ENCODE measurements at places on chromosomes 2 and 18. TPM values are rescaled to one million over a fixed set of nuclear protein-coding genes. Genes with fewer than 3 reads are reported as not detected.
A peak's percentile ranks its signal among the peaks of the same experiment; 100 is the strongest.

DNA sequence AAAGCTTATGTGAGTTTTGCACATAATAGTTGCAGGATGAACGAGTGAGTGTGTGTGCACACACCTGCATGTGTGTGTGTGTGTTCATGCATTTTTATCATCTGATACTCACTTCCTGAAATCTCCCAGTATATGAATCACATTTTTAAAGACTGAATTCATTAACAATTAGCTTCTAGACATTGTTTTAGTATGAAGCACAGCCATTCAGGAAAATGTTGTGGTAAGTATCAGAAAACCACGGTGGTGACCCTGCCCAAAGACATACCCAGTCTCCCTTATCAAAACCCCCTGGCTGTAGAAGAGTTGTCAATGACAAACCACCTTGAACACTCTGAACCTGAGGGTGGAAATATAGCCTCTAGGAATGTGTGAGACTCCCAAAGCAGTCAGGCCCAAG lies 220.8 kb downstream of the ALK start:
- no peaks in the 10 kb centered on the region for H3K36me3 ChIP-seq
- DNase-seq, result no peak
- no peaks in the 10 kb centered on the region for H3K27me3 ChIP-seq
- no peaks in the 10 kb centered on the region for H3K4me1 ChIP-seq
- no peak overlapping the region for H3K4me3 ChIP-seq

- H3K36me3 ChIP-seq, result no peaks in the 10 kb centered on the region
- H3K27me3 ChIP-seq, result no peaks in the 10 kb centered on the region
- no peaks in the 10 kb centered on the region for H3K4me1 ChIP-seq
- no peak overlapping the region for H3K4me3 ChIP-seq
- DNase-seq, result no peak
- no peak overlapping the region for H3K27ac ChIP-seq
These were observed 234.0 kb downstream of the EIPR1 start for GRCh38 chr2:3143602-3144001.

Gene FAM228B
- total RNA-seq, result 32.4 TPM

DNA sequence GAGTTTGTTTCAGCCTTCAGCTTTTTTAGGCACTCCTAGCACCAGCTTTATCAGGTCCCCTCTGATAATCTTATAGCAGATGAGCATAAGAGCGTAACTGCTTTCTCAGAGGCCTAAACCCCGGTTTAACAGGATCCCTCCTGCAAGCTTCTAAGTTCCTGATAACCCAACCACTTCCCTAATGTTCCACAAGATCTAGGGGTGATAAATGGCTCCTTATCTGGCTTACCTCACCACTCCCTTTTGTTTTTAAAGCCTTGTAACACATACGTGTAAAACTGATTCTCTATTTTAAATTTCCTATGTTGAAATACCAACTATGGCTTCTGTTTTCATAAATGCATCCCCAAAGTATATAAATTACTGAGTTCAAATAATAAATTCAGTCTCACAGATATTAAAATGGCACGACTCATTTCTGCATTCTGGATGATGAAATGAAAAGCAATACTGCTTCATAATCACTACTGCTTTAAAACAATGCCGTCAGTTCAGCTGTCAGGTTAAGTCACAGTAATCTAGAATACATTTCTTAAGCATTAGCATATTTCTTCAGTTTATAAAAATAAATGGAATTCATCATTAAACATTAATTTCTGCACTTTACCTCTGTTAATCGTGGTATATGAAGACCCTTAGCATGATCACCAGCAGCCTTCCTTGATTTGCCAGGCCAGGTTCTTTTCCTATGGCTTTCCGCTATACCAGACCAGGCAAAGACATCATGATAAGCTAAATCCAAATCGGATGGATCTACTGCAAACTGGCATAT lies 126.3 kb downstream of the C2orf74 start:
- no peaks in the 10 kb centered on the region for H3K27me3 ChIP-seq
- no peak for DNase-seq
- H3K36me3 ChIP-seq, result peaks cover 29% of the 10 kb centered on the region
- H3K27ac ChIP-seq, result no peak overlapping the region
- H3K4me1 ChIP-seq, result no peaks in the 10 kb centered on the region

Gene THSD7B
- total RNA-seq, result 0.17 TPM

- H3K4me1 ChIP-seq, result peaks cover under 1% of the 10 kb centered on the region
- H3K36me3 ChIP-seq, result no peaks in the 10 kb centered on the region
- no peak overlapping the region for H3K27ac ChIP-seq
- DNase-seq, result no peak
- no peaks in the 10 kb centered on the region for H3K27me3 ChIP-seq
These were observed 29.1 kb upstream of the PMAIP1 start for GRCh38 chr18:59870623-59871130.

GRCh38 chr2:19963386-19963785 lies 26.5 kb downstream of the WDR35 start:
- H3K4me1 ChIP-seq, result no peaks in the 10 kb centered on the region
- no peak overlapping the region for H3K27ac ChIP-seq
- H3K27me3 ChIP-seq, result no peaks in the 10 kb centered on the region

DNA sequence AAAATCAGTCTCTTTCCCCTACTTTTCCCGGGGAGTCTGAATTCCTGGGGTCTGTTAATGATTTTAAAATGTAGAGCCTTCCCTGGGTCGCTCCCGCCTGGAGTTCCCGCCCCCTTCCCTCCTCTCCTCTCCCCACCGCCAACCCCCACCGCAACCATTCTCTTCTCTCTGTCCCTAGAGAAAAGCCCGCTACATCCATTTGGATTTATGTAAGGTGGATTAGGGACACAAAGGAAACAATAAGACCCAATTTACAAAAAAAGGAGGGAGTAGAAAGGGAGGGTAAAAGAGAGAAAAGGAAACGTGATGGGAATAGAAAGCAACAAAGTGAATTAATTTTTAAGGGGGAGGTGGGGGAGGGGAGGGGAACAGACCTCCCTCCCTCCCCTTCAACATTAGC lies 2.2 kb downstream of the EPHA4 start:
- H3K36me3 ChIP-seq, result no peaks in the 10 kb centered on the region
- no peak overlapping the region for H3K27ac ChIP-seq
- no peak for DNase-seq

DNA sequence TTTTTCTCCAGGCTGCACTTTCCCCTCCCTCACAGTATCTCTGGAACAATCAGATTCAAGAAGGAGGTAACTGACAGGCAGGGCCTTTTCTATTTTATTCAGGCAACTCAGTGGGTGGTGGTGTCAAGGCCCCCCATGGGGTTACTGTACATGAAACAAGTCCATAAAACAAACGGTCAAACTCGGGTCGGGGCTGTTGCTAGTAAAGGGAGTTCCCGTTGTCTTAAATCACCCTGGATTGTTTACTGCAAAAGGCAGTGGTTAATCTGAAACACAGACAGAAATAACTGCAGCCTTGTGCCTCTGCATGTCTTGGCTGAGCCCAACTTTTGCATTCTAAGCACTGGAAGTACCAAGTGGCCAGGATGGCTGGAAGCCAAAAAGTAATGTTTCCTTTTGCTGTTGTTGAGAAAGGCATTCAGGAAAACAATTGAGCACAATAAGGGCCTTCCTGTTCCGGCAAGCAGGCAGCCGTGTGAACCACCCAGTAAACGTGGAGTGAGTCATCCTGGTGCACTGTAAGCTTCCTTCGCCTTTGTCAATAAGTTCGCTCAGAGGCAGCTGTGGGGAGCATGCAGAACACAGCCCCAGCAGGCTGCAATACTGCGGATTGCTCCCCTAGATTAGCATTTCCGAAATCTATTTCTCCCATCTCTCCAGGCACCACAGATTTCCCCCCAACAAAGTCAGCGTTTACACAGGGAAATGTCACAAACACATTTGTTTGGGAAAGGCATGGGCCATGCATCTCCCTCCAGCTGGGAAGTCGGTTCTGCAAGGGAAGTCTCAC lies 149.6 kb downstream of the IRS1 start:
- peak; percentile 72 for DNase-seq
- H3K27me3 ChIP-seq, result peaks cover 41% of the 10 kb centered on the region
- no peak overlapping the region for H3K4me3 ChIP-seq
- H3K36me3 ChIP-seq, result no peaks in the 10 kb centered on the region
- H3K4me1 ChIP-seq, result peaks cover 5% of the 10 kb centered on the region

Data from spleen (tissue), 13 donors.